NCI-H526 (cell line): ENCODE measurements at places on chromosomes 4 and X.

DNA sequence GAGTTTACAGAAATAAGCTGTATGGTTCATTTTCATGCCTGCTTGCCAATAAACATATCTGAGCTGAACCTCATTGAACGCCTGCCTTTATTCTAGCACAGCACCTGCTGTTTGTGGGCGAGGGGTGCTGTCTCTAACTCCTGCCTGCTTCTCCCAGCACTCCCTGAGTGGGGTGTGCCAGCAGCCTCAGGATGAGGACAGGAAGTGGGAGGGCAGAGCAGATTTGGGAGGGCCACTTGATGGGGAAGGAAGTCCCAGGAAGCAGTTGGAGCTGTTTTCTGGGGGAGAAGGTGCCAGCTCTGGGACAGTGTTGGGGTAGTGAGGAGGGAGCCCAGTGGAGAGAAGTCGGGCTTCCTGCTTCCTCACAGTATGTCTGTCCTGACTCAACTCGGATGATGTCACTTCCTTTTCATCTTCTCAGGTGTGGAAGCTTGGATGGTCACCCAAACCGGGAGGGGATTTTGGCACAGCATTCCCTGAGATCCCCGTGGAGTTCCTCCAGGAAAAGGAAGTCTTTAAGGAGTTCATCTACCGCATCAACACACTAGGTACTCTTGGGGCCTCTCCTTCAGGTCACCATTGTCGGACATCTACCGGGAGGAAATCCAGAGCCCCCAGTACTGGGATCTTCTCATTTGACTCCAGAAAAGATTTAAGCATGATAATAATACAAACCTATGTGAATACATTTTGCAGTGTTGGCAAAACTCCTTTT is 29.0 kb upstream of the MSANTD1 start:
- DNase-seq: no peak

GRCh38 chrX:47272013-47272408 is 39.2 kb downstream of the USP11 start:
- no peak for DNase-seq

GRCh38 chr4:173821876-173822275 is 291.8 kb upstream of the HAND2 start:
- DNase-seq: no peak

GRCh38 chr4:84498935-84499623 is at the start of gene NKX6-1:
Gene NKX6-1, minus strand, starts transcription at chr4:84499292. Its CDS starts 1,064 bp downstream, at chr4:84498228.
- peak; percentile 91 for DNase-seq

- DNase-seq: no peak
Observed at GRCh38 chrX:136689436-136689835, 41.5 kb downstream of the CD40LG start.

DNA sequence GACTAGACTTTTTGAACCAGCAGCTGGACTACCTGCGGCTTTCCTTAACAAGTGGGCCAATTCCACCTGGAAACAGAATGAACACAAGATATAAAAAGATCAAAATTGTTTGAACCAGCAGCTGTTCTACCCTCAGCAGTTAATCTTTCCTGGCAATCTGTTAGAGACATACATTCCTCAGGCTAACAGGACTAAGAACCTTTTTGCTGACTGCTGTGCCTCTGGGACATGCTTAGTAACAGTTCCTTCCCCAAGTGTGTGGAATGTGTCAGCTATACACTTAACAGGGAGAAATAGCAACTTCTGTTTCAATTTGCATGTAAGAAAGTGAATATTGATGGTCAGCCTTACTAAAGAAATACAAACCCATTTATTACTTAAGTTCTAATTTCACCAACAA is 554.4 kb downstream of the ARAP2 start:
- DNase-seq: no peak

DNA sequence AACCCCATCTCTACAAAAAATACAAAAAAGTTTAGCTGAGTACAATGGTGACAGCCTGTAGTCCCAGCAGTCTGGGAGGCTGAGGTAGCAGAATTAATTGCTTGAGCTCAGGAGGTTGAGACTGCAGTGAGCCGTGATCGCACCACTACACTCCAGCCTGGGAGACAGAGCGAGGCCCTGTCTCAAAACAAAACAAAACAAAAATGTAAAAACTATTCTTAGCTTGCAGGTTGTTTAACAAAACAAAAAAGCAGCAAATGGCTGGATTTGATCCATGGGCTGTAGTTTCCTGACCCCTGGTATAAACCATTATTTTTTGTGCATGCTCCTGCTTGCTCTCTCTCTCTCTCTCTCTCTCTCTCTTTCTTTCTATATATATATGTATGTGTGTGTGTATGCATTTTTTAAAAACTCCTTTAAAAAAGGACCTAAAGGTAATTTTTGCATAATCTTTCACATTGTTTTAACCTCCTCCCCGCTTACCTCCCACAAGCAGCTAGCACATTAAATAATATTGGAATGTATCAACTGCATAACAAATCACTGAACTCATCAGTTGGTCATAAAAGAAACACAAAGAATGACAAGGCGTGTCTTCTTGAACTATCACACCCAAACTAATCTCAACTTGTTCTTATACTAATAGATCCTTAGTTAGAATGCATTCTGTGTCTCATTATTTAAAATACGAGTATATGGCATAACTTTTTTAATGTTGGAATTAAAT is 4.8 kb downstream of the AREG start:
- no peak for DNase-seq

- peak; percentile 2 for DNase-seq
Observed at GRCh38 chr4:70425306-70425705, 27.6 kb downstream of the OPRPN start.

- no peak for DNase-seq
Observed at GRCh38 chrX:103513476-103514108, 5.7 kb downstream of the RAB40A start.

DNA sequence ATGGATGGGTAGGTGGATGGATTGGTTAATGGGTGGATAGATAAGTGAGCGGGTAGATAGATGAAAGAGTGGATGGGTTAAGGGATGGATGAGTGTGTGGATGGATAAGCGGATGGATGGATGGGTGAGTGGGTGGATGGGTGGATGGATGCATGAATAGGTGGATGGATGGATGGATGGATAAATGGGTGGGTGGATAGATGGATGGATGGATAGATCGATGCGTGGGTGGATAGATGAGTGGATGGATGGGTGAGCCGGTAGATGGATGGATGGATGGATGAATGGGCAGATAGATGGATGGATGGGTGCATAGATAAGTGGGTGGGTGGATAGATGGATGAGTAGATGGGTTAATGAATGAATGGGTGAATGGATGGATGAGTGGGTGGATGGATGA is 90.9 kb downstream of the CPZ start:
- no peak for DNase-seq

DNA sequence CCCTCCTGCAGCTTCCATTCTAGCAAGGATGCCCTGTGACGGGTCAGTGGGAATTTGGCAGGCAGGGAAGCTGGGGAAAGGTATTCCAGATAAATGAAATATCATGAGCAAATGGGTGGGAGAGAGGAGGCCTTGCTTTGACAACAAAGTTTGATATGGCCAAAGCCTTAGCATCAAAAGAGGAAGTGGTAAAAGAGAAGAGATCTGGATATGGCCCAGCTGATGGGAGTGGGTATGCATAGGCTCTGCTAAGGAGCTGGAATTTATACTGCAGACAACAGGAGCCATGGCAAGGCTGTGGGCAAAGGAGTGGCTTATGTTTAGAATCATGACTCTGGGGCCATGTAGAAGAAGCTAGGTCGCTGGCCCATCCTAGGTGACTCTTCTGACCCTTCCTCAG is 89.2 kb downstream of the PJA1 start:
- no peak for DNase-seq

- DNase-seq: no peak
Observed at GRCh38 chr4:162535121-162535520, 371.3 kb upstream of the FSTL5 start.

DNA sequence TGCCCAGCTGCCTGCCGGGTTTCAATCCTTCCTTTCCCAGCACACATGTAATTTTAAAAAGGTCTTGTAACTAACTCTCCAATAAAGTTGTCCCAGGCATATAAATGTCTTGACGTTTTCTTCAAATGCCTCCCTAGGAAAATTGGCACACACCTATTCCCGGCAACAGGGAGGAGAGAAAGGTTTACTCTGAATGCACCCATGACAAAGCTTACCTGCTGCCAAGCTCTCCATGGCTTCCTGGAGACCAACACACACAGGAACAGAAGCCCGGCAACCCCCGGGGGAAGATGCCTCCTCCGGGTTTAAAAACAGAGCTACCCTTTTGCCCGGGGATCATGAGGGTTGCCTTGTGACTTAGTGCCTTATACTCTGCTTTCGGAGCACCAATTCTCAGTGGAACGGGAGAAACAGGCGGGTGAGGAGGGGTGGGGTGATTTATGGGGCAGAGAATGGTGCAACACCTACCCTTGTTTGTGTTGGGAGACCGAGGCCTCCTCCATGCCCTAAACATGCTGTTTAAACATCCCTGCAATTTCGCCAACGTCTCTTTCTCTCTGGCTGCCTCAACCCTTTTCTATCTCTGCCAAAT is 4.8 kb upstream of the GYG2 start:
- DNase-seq: no peak

GRCh38 chr4:11774346-11774745 is 345.7 kb upstream of the HS3ST1 start:
- no peak for DNase-seq

DNA sequence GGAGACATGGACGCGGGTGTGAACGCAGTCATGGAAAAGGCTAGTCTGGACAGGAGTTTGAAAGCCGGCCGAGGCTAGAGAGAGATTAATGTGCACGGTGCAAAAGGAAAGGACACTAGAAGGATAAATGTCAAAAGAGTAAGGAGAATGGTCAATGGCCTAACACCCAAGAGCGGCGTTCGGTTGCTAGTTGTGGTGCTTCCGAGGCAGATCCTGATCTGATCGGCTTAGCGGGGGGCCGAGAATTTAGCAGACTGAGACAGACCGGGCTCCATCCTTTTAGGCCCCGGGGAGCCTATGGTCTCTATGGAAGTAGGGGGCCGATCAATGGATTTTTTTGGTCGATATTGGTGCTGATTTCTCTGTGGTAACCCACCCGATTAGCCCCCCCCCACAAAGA is 6.9 kb downstream of the GAGE10 start:
- DNase-seq: no peak
